ENCODE measurements at places on chromosomes 6 and 20.

DNA sequence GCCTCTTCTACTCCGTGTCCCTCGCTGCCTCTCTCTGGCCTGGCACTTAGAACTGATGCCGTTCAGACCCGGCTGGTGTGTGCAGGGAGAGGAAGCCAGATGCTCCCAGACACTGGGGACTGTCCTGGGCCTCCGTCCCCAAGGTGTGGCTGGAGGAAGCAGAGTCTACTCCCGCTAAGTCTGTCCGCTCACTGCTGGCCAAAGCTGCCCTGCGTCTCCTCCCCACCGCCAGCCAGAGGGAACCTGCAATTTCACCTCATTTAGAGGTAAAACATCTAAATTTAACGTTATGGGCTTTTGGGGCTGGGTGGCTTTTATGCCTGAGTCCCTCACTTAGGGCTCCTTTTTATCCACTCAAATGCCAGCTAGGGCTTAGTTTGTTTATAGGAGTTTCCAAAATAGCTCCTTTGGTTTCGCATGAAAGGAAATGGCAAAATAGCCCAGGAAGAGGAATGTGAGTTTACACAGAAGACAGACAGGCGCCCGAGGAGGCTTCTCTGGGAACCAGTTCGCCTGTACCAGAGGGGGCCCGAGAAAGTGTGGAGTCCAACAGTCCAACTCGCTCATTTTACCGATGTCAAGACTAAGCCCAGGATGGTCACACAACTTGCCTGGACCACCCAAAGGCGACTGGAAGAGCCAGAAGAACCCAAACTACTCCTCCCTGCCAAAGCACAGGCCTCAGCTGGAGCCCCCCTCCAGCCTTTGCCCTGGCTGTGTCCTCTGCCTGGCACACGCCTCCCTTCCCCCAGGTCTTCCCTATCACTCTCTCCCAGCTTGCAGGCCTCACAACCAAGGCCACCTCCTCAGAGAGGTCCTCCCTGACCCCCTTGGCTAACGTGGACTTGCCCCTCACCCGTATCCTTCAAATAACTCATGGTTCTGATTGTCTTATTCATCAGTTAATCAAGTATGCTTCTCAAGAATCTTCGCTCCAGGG, 54.5 kb downstream of the RIPOR3 start:
- H3K27me3 ChIP-seq: no peaks in the 10 kb centered on the region
- no peaks in the 10 kb centered on the region for H3K36me3 ChIP-seq
- H3K4me1 ChIP-seq: no peaks in the 10 kb centered on the region
- H3K4me3 ChIP-seq: no peak overlapping the region
- DNase-seq: no peak
- H3K27ac ChIP-seq: no peak overlapping the region

- H3K27me3 ChIP-seq: peaks cover 6% of the 10 kb centered on the region
- peaks cover 5% of the 10 kb centered on the region for H3K4me1 ChIP-seq
- no peaks in the 10 kb centered on the region for H3K36me3 ChIP-seq
- no peak for DNase-seq
- H3K4me3 ChIP-seq: no peak overlapping the region
Observed at GRCh38 chr20:4217349-4217841, 202.0 kb upstream of the RNF24 start.

- H3K36me3 ChIP-seq: no peaks in the 10 kb centered on the region
- H3K4me1 ChIP-seq: peaks cover 44% of the 10 kb centered on the region
- no peak overlapping the region for H3K27ac ChIP-seq
- no peaks in the 10 kb centered on the region for H3K27me3 ChIP-seq
- H3K4me3 ChIP-seq: no peak overlapping the region
- DNase-seq: no peak
Observed at GRCh38 chr6:356828-357251, 34.7 kb upstream of the IRF4 start.

DNA sequence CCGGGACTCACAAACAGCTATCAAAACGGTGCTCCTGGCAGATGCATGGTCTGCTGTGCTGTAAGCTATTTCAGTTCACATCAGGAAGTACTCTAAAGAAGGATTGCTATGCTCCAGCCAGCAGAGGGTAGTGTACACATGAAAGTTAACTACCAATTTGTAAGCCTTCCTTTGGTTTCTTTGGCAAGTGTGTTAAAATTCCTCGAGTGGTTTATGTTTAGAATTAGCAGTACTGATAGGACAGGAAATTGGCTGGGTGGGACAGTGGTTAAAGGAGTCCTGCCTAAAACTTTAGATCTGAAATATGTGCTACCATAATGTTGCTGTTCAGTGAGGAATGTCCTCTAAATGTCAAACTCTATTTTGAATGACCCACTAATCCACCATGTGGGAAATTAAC, 47.4 kb downstream of the TRMT11 start:
- H3K36me3 ChIP-seq: peaks cover 15% of the 10 kb centered on the region
- no peaks in the 10 kb centered on the region for H3K4me1 ChIP-seq
- no peak overlapping the region for H3K27ac ChIP-seq
- H3K27me3 ChIP-seq: no peaks in the 10 kb centered on the region

- no peaks in the 10 kb centered on the region for H3K36me3 ChIP-seq
- no peak overlapping the region for H3K4me3 ChIP-seq
- H3K4me1 ChIP-seq: no peaks in the 10 kb centered on the region
- H3K27me3 ChIP-seq: no peaks in the 10 kb centered on the region
- DNase-seq: no peak
- no peak overlapping the region for H3K27ac ChIP-seq
Observed at GRCh38 chr6:56528412-56528841, 114.3 kb downstream of the DST start.

DNA sequence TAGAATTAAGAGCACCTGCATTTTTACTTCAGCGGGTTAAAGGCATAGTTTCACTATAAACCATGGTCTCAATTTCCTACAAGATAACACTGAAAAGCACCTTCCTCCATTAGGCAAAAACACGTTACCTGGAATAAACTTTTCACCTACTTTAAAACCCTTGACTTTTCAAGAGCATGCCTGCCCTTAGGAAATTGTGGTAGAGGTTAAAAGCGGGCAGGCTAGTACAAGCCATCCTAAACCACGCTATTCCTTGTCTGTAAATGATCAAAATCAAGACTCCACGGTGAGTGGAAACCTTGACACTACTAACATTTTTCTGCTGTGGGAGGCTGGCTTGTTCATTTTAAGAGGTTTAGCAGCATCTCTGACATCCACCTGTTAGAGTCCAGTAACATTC, 43.9 kb downstream of the NR2E1 start:
- no peak overlapping the region for H3K4me3 ChIP-seq
- no peaks in the 10 kb centered on the region for H3K27me3 ChIP-seq
- DNase-seq: no peak

GRCh38 chr6:71481011-71481410, 192.4 kb downstream of the OGFRL1 start:
- H3K4me3 ChIP-seq: no peak overlapping the region
- H3K27ac ChIP-seq: no peak overlapping the region
- H3K4me1 ChIP-seq: no peaks in the 10 kb centered on the region

GRCh38 chr6:45378334-45378926, 696 bp upstream of the SUPT3H start:
- H3K27ac ChIP-seq: peak overlapping the region; percentile 99
- peaks cover 4% of the 10 kb centered on the region for H3K4me1 ChIP-seq
- no peaks in the 10 kb centered on the region for H3K36me3 ChIP-seq
- no peaks in the 10 kb centered on the region for H3K27me3 ChIP-seq
- peak overlapping the region; percentile 93 for H3K4me3 ChIP-seq
- DNase-seq: no peak

DNA sequence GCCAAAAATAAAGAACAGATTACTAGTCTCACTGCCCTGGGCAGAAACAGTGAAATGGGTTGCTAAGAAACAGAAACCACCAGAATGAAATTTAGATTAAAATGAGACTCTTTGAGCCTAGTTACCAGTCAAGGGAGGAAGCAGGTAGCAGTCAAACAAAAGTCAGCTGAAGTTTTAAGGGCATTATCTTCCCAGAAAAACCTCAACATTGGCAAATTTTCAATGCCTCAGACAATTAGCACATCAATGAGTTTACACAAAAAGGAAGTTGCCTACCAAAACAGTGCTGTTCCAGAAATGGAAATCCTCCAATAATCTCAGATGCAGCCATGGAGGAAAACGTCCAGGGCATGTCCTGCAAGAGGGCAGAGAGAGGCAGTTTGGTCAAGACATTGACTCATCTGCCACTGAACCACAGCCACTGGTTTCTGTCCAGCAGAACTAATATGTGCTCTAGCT, 399.7 kb upstream of the ADGRB3 start:
- H3K27ac ChIP-seq: no peak overlapping the region
- no peaks in the 10 kb centered on the region for H3K27me3 ChIP-seq
- no peak overlapping the region for H3K4me3 ChIP-seq
- no peaks in the 10 kb centered on the region for H3K4me1 ChIP-seq

DNA sequence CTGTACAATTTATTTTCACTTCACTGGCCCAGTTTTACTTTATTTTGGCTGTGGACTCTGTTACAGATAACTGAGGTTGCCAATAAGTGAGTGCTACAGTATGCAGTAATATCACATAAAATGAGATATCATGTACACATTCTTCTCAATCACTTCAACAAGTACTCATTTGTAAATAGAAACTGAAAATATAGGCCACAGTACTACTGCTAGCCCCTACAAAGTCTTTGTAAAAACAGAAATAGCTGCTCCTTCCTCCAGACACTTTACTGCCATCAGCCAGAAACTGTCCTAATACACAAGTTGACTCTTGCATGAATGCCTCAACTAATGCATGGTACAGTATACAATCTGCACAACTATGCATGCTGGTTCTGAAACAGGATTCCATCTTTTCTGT, 9.2 kb downstream of the DTNBP1 start:
- no peak overlapping the region for H3K4me3 ChIP-seq
- no peaks in the 10 kb centered on the region for H3K27me3 ChIP-seq
- H3K4me1 ChIP-seq: peaks cover 5% of the 10 kb centered on the region
- H3K36me3 ChIP-seq: peaks cover 3% of the 10 kb centered on the region
- no peak for DNase-seq

DNA sequence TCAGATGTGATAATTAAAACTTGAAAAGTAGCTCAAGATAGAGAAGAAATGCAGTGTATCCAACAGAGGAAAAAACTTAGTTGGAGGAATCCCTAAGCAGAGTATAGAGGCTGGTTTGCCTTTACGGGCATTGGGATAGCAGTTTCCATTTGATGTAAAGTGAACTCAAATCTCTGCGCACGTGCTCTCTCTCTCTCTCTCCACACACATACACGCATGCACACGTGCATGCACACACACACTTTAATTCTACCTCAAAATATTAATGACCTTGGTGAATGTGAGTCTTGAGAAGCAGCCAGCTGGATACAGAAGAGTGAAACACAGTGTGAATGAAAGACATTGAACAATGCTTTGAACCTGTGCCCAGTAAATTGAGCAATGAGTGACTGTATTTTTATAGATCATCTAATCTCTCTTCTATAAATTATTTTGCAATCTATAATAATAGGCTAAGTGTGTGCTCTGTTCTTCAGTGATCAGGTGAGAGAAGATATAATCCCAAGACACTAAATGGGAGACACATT, 247.7 kb upstream of the FAM83B start:
- H3K4me1 ChIP-seq: no peaks in the 10 kb centered on the region
- H3K27ac ChIP-seq: no peak overlapping the region
- H3K36me3 ChIP-seq: no peaks in the 10 kb centered on the region
- no peaks in the 10 kb centered on the region for H3K27me3 ChIP-seq
- no peak for DNase-seq

DNA sequence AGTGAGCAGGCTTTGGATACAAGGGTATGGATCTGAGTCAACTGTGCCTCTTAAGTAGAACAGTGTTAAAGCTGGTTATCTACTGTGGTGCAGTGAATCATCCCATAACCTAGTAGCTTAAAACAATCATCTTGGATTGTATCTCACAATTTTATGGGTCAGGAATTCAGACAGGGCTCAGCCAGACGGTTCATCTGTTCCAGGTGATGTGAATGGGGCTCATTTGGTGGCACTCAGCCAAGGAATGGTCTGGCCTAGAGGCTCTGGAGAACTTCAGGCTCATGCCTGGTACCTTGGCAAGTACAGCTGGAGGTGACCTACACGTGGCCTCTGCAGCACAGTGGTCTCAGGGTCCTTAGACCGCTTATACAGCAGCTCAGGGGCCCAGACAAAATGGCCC, 11.2 kb upstream of the CDH4 start:
- no peaks in the 10 kb centered on the region for H3K36me3 ChIP-seq
- H3K27me3 ChIP-seq: no peaks in the 10 kb centered on the region
- H3K27ac ChIP-seq: no peak overlapping the region
- no peak for DNase-seq
- H3K4me1 ChIP-seq: no peaks in the 10 kb centered on the region

GRCh38 chr6:167739721-167740475, 86.8 kb upstream of the AFDN start:
- H3K36me3 ChIP-seq: no peaks in the 10 kb centered on the region
- H3K4me3 ChIP-seq: no peak overlapping the region
- no peaks in the 10 kb centered on the region for H3K4me1 ChIP-seq
- DNase-seq: no peak
- H3K27ac ChIP-seq: no peak overlapping the region

DNA sequence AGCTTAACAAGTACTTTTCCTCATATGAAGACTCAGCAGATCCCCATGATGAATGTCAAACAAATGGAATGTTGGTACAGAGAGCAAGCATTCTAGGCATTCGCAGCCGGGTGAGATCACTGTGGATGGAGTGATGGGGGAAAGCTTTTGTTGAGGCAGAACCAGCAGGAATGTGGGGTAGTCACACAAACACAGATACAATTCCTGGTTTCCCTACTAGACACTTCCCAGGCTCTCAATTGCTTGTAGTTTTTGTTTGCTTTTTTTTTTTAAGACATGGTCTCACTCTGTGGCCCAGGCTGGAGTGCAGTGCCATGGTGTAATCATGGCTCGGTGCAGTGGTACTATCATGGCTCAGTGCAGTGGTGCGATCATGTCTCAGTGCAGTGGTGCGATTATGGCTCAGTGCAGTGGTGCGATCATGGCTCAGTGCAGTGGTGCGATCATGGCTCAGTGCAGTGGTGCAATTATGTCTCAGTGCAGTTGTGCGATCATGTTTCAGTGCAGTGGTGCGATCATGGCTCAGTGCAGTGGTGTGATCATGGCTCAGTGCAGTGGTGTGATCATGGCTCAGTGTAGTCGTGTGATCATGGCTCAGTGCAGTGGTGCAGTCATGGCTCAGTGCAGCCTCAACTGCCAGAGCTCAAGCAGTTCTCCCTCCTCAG, 15.4 kb upstream of the IER3 start:
- no peaks in the 10 kb centered on the region for H3K27me3 ChIP-seq
- H3K4me1 ChIP-seq: no peaks in the 10 kb centered on the region
- no peak overlapping the region for H3K27ac ChIP-seq
- H3K36me3 ChIP-seq: no peaks in the 10 kb centered on the region

DNA sequence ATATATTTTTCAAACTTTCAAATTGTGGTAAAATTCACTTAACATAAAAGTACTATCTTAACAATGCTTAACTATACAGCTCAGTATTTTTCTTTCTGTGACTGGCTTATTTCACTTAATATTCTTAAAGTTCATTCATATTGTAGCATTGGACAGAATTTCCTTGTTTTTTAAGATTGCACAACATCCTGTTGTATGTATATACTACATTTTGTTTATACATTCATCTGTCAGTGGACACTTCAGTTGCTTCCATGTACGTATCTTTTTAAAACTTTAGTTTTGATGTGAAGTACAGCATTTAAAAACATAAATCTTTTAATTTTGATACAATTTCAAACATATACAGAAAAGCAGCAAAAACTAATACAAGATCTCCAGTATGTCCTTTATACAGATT, 220.7 kb downstream of the ZFAND3 start:
- DNase-seq: no peak
- H3K27me3 ChIP-seq: no peaks in the 10 kb centered on the region
- H3K4me3 ChIP-seq: no peak overlapping the region
- H3K27ac ChIP-seq: no peak overlapping the region
- no peaks in the 10 kb centered on the region for H3K4me1 ChIP-seq

Measured in natural killer cell (primary cell).